ENCODE measurements at places on chromosomes 5 and 9.

- no peak for DNase-seq
These were observed 131.0 kb upstream of the CCNG1 start for GRCh38 chr5:163306421-163306820.

DNA sequence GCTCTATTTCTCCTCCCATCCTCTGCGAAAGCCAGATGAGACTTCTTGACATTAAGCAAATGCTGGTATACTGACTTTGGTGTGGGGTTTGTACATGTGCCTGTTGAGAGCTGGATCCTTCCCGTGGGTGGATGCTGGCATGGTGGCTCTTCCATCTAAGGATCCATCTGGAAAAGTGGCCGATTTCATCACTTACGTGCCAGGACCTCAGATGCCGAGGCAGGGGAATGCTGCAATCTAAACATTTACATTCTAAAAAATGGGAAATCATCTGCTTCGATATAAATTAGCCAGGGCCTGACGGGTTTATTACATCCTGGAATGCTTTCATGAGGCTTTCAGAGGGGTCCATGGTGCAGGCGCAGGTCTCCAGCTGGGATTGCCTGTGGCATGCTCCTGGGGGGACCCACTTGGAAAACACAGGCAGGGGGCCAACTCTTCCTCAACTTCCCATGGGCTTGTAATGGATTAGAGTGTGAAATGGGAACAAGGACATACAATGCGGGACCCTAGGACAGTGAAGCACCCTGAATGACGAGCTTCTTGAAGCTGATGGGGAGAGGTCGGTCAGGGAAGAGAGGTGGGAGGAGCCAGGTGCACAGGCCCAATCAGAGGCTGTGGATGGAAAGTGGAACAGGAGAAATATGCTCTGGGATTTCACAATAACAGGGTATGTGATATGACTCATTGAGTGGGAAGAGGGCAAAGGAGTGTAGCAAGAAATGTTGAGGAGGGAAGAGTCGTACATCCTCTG, 105.5 kb upstream of the PITX1 start:
- no peak for DNase-seq

DNA sequence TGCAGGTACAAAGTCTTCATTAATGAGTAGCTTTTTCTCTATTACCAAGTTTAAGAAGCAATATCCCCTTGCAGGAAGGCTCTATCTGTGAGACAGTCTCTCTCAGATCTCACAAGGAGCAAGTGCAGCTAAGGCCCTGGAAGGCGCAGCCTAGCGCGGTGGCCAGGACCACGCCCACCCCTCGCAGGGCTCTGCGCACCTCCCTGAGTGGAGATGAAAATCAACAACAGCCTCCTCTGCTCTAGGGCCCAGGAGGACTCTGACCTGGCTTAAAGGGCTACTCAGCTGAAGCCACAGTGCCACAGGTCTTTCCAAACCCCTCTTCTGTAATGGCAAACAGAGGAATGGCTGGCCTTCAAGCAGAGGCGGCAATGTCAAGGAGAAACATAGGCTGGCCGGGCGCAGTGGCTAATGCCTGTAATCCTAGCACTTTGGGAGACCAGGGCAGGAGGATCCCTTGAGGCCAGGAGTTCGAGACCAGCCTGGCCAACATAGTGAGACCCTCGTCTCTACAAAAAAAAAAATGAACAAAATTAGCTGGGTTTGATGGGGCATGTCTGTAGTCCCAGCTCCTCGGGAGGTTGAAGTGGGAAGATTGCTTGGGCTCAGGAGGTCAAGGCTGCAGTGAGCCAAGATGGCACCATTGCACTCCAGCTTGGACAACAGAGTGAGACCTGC, 11.9 kb downstream of the SEC16A start:
- no peak for DNase-seq

DNA sequence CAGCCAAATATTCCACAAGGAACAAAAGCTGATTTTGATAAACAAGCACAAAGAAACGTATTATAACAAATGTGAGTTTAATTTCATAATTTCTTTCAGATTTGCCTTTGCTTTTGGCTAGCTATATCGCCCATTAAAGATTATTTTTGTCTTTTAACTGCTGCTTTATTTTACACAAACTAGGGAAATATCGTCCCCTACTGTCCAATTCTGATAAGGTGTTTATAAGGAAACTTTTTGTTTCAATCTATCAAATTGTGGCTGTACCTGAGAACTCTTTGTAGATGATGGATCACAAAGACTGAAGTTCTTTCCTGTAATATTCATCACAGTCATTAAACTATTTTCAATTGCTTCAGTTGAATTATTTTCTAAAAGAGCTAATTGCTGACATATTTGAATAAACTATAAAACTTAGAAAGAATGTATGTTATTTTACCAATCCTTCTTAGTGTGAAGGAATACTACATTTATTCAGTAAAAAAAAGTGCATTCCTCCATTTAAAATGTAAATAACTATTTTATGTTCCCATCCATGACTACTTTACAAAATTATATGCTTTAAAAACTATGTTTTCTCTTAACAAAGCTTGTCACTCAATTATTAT, 431.3 kb upstream of the ITGA1 start:
- DNase-seq: no peak

- no peak for DNase-seq
These were observed 1972.9 kb upstream of the ACO1 start for GRCh38 chr9:30411571-30411970.

DNA sequence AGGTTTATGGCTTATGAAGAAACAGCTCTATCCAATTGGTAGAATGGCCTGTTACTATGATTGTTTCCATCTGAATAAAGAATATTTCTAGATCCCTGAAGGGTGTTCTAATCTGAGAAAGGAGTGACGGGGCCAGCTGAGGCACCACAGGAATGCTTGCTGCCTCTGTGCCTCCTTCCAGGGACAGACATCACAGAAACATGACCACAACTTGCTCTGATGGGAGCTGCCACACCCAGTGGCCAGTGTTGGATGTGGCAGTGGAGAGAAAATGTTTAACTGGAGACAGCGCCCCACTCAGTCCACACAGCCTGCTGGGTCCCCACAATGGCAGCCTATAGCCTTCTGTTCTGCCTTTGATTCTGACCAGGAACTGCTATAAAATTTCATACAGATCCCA, 38.6 kb upstream of the TESK1 start:
- no peak for DNase-seq

DNA sequence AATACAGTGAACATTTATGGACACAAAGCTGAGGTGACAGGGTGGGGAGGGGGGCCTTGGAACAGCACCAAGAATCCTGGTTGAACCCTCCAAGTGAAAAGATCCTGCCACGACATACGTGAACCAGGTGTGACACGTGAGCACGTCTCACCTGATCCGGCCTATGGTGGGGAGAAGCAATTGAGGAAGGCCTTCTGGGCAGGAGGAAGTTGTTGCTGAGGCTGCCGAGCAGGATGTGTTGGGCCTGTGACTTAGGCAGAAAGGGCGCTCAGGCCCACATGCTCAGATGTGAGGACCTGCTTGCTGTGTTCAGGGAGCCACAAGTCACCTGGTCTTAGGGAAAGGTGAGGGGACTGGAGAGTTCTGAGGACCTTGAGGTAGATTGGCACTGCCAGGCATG, 2.5 kb upstream of the MAPK9 start:
- no peak for DNase-seq

- no peak for DNase-seq
These were observed 27.5 kb upstream of the GPR21 start for GRCh38 chr9:123005964-123006363.

- no peak for DNase-seq
These were observed 98.7 kb downstream of the RANBP17 start for GRCh38 chr5:170960567-170960966.

- DNase-seq: no peak
These were observed 15.6 kb downstream of the JADE2 start for GRCh38 chr5:134540747-134541733.

DNA sequence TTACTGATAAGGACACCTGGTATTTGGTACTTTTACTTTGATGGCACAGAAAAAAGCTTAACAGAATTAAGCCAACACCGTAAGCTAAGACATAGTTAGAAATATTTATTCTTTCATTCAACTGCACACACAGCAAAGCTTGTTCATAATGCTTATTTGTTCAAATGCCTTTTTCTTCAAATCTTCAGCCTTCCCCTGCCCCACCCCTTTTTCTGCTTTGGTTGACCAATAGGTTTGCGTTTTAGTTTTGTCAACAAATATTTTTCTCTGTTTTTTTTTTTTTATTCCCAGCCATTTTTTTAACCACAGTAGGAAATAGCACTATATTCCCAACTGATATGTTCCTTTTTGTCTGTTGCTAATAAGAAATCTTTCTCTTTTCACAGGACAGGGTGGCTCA, 4.9 kb upstream of the RICTOR start:
- no peak for DNase-seq

All from stimulated activated CD8-positive, alpha-beta memory T cell treated with anti-CD3 and anti-CD28 coated beads, Interleukin-15, amount 100 ng/mL, for 24 hours (primary cell).